ENCODE measurements at places on chromosomes 7 and 10. TPM values are rescaled to one million over a fixed set of nuclear protein-coding genes. Genes with fewer than 3 reads are reported as not detected.
A peak's percentile ranks its signal among the peaks of the same experiment; 100 is the strongest.

DNA sequence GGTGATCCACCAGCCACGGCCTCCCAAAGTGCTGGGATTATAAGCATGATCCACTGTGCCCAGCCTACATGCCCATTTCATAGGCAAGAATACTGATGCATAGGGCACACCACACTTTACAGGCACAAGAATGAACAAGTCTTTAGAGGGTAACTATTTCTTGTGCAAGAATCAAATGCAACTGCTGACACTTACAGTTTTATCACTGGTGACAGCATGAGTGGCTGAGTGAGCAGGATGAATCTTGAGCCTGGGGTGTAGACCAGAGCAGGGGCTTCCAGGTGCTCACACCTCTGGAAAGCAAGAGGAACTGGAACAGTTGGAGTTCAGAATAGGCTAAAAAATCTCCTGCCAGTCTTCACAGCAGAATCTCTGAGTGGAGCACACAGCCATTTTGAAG is 287.5 kb downstream of the KCNMA1 start:
- no peak for DNase-seq

- DNase-seq, result peak; percentile 79
Observed at GRCh38 chr10:116771101-116771958, 29.0 kb upstream of the HSPA12A start.

DNA sequence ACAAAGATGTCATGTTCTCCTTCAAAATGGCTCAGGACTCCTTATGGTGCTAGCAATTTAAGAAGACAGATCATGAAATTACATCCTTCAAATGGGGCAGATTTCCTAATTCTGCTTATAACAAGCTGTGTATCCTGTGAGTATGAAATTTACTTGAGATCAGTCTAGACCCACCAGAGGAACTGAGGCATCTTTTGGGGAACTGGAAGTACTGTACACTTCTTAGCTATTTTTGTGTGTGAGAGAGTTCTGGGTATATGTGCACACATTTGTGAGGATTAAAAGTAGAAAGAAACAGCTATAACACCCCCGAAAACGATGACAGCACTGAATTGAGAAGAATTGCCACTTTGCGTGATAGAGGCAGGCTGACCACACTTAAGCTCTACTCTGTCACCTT is 187.0 kb upstream of the CCDC6 start:
- no peak for DNase-seq

- DNase-seq, result no peak
Observed at GRCh38 chr7:158410720-158411119, 176.9 kb downstream of the PTPRN2 start.

- no peak for DNase-seq
Observed at GRCh38 chr10:131205556-131205955, 106.0 kb downstream of the TCERG1L start.

DNA sequence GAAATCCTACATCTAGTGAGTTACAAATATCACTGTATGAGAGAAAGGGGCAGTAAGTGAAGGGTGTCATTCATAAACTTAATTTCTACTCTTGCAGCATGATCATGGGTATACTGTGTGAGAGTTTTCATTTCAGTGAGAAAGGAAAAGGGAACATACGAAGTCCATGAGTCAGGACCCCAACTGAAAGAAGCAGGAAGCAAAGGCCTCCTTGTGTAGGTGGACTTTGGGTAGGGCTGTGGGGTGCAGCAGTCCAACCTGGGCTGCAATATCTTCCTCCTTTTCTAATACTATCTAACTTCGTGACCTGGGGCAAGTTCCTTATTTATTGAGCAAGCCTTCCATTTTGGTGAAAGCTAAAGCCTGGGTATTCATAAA is 248.2 kb upstream of the TCF7L2 start:
- DNase-seq, result no peak

Gene ZNF488
- total RNA-seq, result 1.1 TPM

Gene STYXL1
- total RNA-seq, result 22.6 TPM

- no peak for DNase-seq
Observed at GRCh38 chr7:131800531-131800930, 244.1 kb upstream of the PODXL start.

- DNase-seq, result no peak
Observed at GRCh38 chr10:88281592-88282347, 301.3 kb downstream of the RNLS start.

DNA sequence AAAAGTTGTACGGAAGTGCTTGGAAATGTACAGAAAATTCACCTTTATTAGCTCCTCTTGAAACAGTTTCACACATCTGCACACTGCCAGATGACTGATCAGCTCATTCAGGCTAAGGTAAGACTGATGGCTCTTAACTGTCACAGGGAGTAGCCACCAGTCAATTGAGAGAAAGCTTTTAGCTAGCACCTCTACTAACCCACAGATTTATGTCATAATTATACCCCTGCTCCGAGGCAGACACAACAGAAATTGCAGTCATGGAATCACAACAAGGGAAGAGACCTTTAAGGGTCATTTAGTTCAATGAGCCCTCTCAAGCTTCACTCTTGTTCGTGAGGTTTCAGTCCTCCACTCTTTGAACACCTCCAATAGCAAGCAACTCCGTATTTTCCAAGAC is 235.4 kb downstream of the TRIL start:
- no peak for DNase-seq

- no peak for DNase-seq
Observed at GRCh38 chr7:142357953-142358520, 100.2 kb upstream of the PRSS58 start.

GRCh38 chr10:88794731-88795130 is 7.8 kb upstream of the LIPM start:
- no peak for DNase-seq

GRCh38 chr10:55233505-55233904 is 432.5 kb upstream of the PCDH15 start:
- DNase-seq, result no peak

DNA sequence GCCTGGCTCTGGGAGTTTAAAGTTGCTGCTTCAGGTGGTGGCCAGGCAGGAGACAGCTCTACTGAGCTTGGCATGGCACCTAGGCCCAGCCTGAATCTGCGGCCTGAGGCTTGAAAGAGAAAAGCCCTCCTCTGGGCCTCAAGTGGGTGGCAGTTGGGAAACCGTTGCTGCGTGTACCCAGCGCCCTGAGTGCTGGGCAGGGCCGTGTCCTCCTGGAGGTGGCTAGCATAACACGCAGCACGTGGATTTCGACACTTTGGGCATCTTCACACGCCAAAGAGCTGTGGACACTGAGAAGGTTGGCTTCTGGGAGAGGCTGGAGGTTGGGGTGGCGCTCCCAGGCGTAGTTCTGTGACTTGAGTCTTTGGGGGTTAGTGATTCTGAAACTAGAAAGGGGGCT is 2.5 kb downstream of the ZNF316 start:
- no peak for DNase-seq

GRCh38 chr10:120347644-120348043 is 109.4 kb upstream of the PLPP4 start:
- DNase-seq, result no peak

GRCh38 chr10:91127341-91128082 is 93.0 kb upstream of the PCGF5 start:
- DNase-seq, result no peak

Gene HACD1
- 7.6 TPM for total RNA-seq

Gene OR6V1
- not detected for total RNA-seq

- no peak for DNase-seq
Observed at GRCh38 chr10:110724116-110724921, 80.2 kb downstream of the RBM20 start.

DNA sequence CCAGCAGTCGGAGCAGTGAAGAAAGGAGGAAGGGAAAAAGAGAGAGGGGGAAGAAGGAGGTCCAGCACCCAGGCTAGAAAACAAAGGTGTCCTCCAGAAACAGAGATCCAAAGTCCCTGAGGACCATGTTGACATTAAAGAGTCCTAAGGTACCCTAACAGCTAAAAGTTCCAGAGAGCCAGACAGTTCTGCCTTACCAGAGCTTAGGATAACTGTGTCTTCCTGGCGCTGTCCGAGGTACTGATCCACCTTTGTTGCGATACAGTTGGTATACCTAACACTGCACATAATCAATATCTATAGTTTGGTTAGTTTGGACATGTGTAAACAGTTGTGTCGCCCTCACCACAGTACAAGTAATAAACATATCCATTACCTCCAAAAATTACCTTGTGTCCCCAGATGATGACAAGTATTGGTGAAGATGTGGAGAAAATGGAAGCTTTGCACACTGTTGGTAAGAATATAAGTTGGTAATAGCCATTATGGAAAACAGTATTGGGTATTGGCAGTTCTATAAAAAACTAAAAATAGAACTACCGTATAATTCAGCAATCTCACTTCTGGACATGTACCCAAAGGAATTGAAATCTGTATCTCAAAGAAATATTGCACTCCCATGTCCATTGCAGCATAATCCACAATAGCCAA is 59.8 kb downstream of the GRID1 start:
- no peak for DNase-seq

DNA sequence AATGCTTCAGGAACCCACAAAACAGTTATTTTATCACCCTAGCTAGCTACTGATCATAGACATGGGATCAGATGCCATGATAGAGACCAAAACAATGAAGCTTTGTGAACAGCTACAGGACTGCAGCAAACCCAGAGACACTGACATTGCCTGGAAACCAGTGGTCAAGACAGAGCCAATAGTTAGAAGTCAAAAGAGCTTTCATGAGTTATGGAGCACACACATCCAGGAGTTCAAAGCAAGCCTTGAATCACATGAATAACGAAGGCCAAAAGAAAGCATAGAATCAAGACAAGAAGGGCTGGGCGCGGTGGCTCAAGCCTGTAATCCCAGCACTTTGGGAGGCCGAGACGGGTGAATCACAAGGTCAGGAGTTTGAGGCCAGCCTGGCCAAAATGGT is 34.5 kb upstream of the GSAP start:
- DNase-seq, result no peak

DNA sequence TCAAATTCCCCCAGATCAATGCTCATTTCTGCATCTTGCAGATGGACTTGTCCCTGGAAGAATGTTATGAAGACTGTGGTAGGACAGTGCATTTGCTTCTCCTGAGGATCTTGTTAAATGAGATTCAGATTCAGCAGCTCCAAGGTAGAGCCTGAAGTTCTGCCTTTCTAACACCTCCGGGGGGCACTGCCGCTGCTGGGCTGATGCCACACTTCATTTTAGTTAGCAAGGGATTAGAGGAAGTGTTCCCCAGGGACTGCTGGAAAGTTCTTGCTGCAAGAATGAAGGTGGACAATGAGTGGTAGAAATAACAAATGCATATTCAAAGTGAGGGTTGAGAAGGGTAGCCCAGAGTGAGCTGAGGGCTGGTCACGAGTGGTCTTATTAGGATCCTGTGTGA is 434.3 kb upstream of the AKR1E2 start:
- no peak for DNase-seq

DNA sequence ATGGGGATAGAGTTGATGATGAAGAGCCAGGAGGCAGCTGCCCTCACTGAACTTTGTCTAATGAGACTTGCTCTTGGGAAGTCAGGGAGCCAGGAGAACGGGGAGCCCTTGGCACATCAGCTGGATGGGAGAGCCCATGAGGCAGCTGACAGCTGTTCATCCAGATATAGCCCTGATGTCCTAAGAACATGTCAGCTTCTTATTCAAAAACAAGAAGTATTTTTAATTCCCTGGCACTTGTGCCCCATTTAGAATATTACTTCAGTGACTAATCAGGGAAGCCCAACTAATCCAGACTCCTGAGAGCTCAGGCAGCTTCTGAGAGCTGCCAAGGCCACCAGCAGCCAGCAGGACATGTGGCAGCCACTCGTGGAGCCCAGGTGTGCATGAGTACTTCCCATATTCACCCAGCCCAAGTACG is 363.4 kb downstream of the GRID1 start:
- no peak for DNase-seq

Gene PLEKHS1
- not detected for total RNA-seq

- DNase-seq, result no peak
Observed at GRCh38 chr7:110590415-110590814, 500.5 kb upstream of the LRRN3 start.

DNA sequence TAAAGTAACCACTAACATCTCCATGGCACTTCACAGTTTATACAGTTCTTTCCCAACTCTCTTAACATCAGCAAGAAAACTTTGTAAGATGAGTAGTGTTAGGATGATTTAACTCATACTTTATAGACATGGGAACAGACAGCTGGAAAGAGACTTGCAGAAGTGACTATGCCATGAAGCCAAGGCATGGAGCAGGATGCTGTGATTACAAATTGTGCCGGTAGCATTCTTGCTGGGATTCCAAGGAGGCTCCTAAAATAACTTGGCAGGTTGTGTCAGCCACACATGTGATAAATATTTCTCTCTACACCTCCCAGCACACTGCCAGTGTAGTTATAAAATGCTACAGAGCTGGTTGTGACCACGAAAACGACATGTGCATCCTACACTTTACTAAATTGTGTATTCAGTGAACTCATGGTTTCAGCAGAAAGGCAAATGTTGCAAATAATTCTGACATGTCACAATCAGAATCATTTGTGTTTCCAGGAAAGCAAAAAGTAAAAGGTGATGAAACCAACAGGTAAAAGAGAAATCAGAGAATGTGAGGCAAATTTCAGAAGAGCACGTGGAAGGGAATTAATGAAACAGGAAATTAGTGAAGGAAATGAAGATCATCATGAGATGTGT is 5.6 kb upstream of the CYP3A4 start:
- DNase-seq, result no peak

Gene COL26A1
- 0.30 TPM for total RNA-seq

Gene C10orf143
- total RNA-seq, result 8.6 TPM

- DNase-seq, result no peak
Observed at GRCh38 chr10:126243971-126244370, 144.3 kb downstream of the ADAM12 start.

Gene IFIT1
- total RNA-seq, result 13.7 TPM

- DNase-seq, result no peak
Observed at GRCh38 chr7:93817526-93817925, 73.0 kb downstream of the TFPI2 start.

- no peak for DNase-seq
Observed at GRCh38 chr7:157301610-157302120, 35.1 kb upstream of the DNAJB6 start.

GRCh38 chr7:54546081-54546985 is 4.2 kb downstream of the VSTM2A start:
- no peak for DNase-seq

Gene PRKAR2B
- total RNA-seq, result 54.0 TPM

Gene TSPAN33
- total RNA-seq, result 10.5 TPM

- DNase-seq, result no peak
Observed at GRCh38 chr7:84482476-84482875, 287.9 kb upstream of the SEMA3A start.

Gene CADPS2
- 25.5 TPM for total RNA-seq

DNA sequence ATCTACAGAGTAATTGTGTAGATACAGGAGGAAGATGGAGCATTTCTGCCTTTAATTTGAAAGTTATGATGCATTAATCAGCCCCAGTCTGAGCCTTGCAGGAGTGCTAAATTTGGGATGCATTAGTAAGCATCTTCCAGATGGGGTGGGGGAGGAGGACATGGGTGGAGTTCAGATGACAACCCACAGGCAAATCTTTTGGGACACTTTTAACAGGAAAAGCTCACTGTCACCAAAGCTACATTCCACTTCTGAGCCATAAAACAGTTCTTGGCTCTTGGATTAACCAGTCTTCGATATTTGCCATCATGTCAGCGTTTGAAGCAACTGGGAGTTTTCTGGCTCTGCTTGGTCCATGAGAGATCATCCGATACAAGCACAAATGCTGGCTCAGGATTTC is 121.1 kb downstream of the CXCL12 start:
- DNase-seq, result no peak

- peak; percentile 23 for DNase-seq
Observed at GRCh38 chr7:32163141-32163806, 93.1 kb upstream of the PDE1C start.

Measured in tibial nerve (tissue), 4 donors.